ENCODE measurements at places on chromosomes 6 and 20.
A peak's percentile ranks its signal among the peaks of the same experiment; 100 is the strongest.

DNA sequence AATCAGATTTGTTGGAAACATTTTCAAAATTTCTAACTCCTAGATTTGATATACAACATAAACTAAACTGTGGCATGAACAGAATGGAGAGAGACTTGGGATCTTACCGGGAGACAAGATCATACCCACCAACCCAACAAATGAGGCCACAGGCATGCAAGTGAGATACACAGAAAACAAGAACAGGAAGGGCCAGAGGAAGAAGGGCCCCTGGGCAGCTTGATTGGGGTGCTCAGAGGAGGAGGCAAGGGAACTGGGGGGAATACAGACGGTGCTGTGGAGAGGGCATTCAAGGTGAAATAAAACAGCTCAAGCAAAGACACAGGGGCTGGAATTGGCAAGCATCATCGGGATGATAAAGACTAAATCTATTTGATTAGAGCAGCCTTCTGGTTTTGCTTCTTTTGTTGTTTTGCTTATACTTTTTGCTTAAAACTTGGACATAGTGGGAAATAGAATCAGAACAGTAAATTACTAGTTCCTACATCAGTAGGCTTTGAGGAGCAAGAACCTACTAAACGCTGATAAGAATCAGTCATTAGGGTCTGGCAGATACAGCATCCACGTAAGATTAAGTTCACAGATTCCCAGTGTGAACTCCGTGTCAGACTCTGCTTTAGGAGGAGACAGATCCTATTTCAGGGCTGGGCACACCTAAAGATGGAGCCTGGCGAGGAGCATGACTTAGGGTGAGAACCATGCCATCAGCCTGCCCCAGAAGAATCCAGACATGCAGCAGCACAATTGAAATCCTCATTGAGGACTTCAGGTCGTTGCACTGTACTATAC, 3.5 kb upstream of the RAMACL start:
- DNase-seq = no peak

GRCh38 chr6:41502917-41503671, 43.1 kb upstream of the FOXP4 start:
- peak; percentile 54 for DNase-seq

DNA sequence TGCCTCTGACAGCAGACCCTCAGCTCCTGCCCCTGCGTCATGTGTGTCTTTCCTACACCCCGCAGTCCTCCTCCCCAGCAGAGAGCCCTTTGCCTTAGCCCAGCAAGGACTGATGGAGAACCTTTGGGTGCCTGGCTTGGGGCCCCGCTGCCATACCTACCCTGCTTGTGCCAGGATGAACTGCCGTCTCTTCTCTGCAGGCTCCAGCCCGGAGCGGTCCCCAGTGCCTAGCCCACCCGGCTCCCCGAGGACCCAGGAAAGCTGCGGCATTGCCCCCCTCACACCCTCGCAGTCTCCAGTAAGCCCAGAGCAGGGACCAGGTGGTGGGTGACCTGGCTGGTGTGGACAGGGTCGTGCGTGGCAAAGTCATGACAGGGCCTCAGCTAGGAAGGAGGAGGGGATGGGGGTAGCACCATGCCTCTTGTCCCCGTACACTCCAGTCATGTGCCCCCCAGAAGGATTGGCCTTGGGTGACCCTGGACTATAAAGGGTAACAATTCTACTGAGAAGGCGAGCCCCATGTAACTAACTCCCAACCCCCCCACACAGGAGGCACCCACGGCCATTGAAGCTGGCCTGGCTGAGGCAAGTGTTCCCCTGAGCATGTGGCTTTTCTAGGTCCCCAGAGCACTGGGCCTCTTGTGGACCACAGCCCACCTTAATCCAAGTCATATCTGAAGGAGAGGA, 8.3 kb downstream of the HSPA12B start:
- DNase-seq = no peak

DNA sequence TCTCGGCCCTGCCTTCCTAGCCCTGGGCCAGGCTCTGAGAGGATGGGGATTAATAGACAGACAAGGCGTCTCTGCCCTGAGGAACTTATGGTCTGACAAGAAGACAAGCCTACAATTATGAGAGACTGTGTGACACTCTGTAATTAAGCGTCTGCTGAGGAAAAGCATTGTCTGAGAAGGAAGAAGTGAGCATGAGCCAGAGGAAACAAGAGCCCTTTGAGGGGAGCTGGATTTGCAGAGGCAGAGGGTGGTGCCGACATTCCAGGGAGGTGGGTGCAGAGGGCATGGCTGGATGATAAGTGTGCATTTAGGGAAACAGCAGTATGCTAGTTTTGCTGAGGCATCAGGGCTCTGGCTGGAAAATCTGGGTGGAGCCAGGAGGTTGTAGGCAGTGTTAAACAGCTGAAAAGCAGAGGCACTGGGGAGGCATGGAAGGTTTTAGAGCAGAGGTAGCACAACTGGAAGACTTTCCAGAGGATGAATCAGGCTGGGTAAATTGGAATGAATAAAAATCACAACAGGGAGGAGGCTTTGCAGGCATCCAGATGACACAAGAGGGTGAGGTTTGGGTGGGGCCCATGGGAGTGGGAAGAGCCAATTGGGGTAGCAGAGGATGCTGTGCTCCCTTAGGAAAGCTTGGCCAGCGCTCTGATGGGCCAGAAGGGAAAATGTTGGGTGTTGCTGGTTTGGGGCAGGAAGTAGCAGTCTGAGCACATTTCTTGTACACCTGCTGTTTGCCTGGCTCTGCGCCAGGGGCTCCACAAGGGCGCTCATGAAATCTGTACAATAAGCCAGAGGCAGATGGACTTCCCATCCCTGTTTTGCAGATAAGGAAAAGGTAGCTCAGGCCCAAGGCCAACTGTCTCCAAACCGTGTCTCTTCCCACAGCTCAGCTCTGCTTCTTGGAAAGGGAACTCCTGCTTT, 74.0 kb upstream of the MYL9 start:
- peak; percentile 59 for DNase-seq

DNA sequence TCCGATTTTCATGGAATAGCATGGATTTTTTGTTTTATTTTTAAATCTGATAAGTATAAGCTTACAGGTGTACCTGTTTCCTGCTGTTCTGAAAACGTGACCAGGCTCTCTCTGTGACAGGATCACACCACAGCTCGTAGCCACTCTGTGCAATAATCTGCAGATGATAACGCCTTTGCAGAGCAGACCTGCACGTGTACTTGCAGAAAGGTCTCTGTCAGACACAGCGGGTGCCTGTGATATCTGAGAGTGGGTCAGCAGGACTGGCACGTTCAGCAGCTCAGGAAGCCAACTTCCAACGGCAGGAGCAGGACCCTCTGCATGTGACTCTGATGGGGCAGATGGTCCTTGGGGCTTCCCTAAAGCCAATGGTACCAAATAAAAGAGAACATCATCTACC, 68.6 kb upstream of the HDDC2 start:
- DNase-seq = no peak
